ENCODE measurements at places on chromosomes 1 and 21. TPM values are rescaled to one million over a fixed set of nuclear protein-coding genes. Genes with fewer than 3 reads are reported as not detected.

DNA sequence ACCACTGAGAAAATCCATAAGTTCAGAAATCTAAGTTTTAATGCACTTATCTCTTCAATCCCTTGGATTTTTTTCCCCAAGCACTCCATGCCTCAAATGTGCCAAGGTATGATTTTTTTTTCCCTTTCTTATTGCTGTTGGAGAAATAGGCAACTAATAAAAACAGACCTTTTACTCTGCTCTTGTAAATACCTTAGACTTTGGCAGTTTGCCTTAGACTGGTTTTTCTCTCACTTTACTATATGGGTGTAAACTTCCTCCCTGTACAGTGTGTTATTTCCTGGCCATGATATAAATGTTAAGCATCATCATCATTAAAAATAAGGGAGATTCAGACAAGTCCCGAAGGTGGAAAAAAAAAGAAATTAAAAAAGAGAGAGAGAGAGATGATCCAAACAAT is 65.7 kb downstream of the LRRC8C start:
- DNase-seq, result no peak

DNA sequence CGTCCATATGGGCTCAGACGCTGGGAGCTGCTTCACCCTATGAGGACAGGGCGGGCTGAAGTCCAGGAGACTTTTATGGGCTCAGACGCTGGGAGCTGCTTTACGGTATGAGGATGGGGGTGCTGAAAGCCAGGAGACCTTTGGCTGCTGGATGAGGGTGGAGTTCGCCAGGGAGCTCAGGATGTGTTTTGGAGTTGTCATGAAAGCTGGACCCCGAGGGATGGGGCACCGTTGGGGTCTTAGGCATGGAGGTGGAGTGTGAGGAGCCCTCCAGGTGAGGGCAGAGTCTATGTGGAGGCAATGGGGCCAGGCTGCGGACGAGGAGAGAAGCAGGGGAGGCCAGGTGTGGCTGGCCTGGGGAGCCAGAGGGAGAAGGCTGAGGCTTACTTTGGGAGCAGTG is 27.5 kb downstream of the TRPM2 start:
- DNase-seq, result no peak

DNA sequence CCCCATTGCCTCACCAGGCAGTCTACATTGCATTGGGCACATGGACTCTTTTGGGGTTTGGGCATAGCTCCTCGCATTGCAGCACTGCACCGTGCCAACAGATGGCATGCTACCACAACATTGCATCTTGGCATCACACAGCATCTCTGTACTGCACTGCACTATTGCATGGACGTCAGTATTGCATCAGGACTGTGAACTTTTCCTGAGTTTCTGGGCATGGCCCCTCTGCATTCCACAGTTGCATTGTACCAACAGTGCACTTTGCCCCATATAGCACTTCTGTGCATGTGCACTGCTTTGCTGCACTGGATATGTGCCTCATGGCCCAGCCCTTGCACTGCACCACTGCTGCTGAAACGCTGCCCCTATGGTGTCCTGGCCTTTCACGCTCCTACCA is 9.6 kb downstream of the PTPRU start:
- DNase-seq, result peak; percentile 27

- no peak for DNase-seq
Measured at GRCh38 chr1:242412921-242413320, 111.6 kb downstream of the PLD5 start.

- DNase-seq, result peak; percentile 41
Measured at GRCh38 chr1:168121401-168122011, 15.2 kb downstream of the GPR161 start.

The ANGPTL7 gene
- 0.79 TPM for total RNA-seq

The CCDC27 gene
- not detected for total RNA-seq

GRCh38 chr1:64440183-64440826 is 29.6 kb upstream of the CACHD1 start:
- no peak for DNase-seq

DNA sequence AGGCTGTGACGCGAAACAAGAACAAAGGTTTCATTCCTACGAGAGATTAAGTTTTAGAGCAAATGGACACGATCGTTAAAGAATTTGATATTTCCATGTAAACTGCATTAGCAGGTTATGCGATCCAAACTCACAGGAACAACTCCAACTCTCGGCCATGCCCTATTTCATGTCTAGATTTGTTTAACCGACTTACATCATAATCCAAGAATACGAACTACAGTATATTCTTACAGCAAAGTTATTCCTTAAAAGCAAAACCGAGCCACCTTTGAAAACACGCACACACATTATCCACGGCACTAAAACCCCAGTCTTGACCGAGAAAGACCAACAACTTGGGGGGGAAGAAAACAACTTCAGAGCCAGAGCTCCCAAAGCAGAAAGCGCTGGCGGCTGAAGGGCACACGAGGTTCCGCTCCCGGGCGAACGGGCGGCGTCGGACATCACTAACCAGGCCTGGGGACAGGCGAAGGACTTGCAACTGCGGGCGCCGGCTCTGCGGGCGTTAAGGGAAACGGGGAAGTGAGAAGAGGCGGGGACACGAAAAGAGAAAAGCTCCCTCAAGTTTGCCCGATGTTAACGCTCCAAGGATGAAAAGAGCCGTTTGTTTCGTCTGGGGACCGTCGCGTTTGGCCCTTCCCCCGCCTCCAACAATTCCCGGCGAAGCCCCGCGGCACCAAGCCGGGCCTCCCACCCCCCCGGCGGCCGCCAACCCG is 690 bp downstream of the B3GALNT2 start:
- DNase-seq, result peak; percentile 74

DNA sequence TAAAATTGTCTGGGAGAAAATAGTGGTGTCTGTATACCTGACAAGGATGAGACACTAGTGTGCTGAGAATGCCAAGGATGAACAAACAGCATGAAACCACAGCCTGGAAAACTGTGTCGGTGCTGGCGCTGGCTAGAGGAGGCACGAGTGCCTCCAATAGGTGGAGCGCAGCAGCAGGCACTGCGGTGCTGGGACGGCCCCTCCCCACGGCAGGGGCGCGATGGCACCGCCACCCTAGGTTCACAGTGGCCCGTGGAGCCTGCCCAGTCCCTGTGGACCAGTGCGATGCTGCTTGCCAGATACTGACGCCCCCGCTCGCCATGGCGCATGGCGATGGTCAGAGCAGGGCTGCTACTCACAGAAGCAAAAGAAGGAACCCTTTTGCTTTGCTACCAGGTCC is 6.8 kb downstream of the CFAP410 start:
- DNase-seq, result no peak

Data from transverse colon (tissue), 4 donors.